Stimulated activated CD4-positive, alpha-beta T cell treated with anti-CD3 and anti-CD28 coated beads, Interleukin-4, amount 100 ng/mL, for 24 hours (primary cell): ENCODE measurements at places on chromosomes 16 and 17.

DNA sequence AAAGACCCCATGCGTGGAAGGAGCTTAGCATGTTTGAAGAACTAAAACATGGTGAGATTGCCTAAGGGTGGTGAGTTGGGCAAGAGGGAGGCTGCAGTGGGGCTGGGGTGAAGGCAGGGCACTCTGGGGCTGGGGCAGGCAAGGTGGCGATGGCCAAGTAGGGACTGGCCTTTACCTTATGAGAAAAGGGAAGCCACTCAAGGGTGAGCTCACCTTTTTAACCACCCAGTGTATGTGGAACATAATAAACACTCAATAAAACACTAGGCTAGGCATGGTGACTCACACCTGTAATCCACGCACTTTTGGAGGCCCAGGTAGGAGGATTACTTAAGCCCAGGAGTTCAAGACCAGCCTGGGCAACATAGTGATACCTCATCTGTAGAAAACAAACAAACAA is 37.7 kb downstream of the LYRM9 start:
- DNase-seq, result no peak

GRCh38 chr16:77043076-77043475 is 147.9 kb upstream of the MON1B start:
- DNase-seq, result no peak

DNA sequence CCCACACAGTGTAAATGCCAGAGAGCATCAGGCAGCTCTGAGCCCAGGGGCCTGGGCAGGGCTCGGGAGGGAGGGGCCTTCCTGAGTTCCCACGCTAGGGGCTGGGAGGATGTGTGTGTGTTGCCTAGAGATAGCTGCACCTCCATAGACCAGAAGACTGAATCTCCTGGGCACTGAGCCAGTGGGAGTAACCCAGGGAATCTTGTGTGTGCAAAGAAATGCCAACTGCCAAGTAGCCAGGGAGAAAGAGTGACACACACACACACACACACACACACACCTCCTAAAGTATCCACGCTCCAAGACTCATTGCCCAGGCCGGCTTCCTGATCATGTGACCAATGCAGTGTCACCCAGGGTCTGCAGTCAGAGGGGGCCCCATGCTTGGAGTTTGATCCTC is 166.2 kb upstream of the RPL38 start:
- no peak for DNase-seq

GRCh38 chr16:68658341-68658973 is 13.3 kb downstream of the CDH3 start:
- no peak for DNase-seq
